ENCODE measurements at places on chromosomes 3 and 15. TPM values are rescaled to one million over a fixed set of nuclear protein-coding genes. Genes with fewer than 3 reads are reported as not detected.

GRCh38 chr15:68526784-68527183, 52.0 kb upstream of the CORO2B start:
- no peak for DNase-seq

DNA sequence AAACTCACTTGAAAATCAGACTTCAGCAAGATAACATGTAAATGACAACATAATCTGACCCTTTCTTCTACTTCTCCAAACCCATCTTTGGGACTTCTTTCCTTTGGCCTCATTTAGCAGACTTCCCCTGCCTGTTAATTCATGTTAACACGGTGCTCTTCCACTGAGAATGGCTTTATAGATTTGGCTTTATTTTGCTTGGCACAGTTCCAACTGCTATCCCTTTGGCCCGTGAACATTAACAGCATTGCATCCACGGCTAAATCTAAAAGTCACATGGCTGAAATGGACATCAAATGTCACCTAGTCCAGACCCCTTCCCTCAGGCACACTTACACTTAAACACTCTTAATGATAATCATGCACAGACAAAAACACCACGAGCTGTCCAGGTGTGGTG, 3.8 kb downstream of the ZMAT3 start:
- no peak for DNase-seq

DNA sequence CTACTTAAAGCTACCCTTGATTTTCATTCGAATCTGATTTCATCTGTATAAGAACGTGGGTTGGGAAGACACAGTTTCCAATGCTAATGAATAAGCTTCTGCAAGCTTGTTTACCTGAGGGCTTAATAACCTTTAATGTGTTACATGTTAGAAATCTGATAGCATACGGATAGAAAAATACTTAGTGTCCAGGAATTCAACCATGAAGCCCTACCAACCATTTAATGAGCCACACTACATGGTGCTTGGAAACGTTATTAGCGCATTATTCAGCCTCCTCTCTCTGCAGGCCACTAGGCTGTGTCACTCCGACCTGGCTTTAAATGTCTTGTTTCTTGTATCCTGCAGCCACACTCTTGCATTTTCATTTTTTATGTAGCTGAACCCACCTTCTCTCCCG, 1.6 kb downstream of the FAM81A start:
- no peak for DNase-seq

DNA sequence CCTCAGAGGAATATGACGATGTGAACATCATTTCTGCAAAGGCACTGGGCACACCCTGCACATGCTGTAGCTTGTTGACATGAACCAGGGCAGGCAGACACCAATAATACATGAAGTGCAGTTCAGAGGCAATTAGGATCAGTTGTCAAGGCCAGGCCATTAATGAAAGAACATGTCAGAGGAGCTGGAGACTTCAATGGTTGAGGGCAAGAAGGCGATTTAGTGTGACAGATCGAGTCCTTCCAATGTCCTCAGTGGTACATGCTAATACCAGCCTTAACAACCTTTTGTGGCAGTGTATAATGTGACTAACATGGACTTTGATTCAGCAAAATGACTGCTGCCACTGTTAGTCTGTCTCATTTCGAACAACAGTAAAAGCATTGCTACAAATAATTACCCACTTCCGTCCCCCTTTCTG, 205.2 kb upstream of the NANOGP8 start:
- no peak for DNase-seq

- DNase-seq, result no peak
Observed at GRCh38 chr15:31262901-31263671, 63.5 kb upstream of the KLF13 start.

GRCh38 chr3:9241956-9242355, 7.5 kb downstream of the SRGAP3 start:
- DNase-seq, result no peak

Gene LHFPL4
- total RNA-seq, result 0.25 TPM

Gene CSPG4
- total RNA-seq, result 30.7 TPM

Gene CP
- total RNA-seq, result 72.1 TPM

Data from kidney (tissue), 22 donors.